Hippocampal formation (tissue), 2 donors: ENCODE measurements at places on chromosomes 1 and 21.

- no peak for DNase-seq
Observed at GRCh38 chr1:18948913-18949685, 7.4 kb downstream of the IFFO2 start.

DNA sequence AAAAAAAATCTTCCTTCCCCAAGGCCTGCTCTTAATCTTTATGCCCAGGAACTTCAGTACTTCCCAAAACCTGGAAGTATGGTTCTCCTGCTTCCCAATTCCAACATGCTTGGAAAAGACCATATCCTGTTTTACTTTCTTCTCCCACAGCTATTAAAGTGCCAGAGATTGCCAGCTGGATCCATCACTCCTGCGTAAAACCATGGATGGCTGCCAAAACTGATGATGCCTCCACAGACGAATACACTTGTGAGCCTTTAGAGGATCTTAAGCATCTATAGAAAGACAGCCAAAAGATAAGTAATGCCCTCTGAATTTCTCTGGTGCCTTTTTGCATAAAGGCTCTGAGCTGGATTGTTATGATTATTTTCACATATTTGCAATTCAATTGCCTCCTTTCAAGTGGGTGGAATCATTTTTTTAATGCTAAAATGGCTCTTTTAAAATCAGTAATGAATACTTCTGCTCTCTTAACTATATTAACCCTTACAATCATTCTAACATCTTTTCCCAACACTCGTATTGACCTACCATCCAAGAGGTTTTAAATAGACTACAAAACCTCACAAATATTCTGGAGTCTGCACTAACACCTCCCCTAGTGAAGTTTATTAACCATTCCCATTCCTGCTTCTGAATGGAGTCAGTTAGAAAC lies 1807.8 kb downstream of the BRINP3 start:
- DNase-seq = no peak

DNA sequence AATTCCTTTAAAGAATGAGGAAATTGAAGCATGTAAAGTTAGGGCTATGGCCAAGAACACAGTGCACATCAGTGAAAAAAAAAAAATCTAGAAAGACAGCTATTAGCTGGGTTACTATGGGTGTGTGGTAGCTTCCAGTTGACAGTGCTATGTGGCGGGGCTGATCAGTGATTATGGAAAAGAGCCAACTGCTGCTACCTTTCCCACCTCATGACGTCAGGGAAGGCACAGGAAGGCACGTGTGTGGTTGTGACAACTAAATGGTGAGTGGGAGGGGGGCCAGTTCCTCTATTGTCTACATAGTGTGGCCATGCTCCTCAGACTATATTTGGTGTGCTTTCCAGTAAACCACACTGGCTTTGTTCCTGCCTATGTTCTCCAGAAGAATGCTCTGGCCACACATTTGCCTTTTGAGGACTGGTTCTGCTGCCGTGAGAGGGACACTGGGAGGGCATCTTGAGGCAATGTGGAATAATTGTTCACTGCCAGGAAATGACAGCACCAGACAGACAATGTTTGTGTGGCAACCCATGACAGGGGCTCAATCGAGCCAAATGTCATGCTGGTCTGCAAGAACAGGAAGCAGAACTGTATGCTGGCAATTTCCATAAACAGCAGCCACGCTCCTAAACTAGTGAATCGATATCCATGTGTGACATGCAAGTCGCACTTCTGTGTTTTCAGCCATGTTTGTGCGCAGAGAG lies 3.0 kb upstream of the SDE2 start:
- peak; percentile 23 for DNase-seq

DNA sequence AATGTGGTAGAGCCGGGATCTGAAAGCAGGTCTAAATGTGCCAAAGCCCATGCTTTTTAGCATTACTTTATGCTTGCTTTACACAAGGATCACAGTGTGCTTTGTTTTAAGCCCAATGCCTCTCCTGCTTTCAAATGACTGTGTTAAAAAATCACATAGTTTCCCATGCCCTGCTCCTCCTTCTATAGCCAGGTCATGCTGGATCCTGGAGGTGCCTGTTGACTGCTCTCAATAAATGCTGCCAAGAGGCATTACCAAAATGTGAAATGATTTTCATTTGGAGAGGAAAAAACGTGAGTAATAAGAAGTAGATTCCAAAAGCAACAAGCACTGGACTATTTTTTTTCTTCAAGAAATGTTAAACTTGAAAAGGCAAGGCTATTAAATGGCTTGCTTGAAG lies 420.7 kb upstream of the USP24 start:
- no peak for DNase-seq

- no peak for DNase-seq
Observed at GRCh38 chr1:246081138-246081702, 425.9 kb downstream of the SMYD3 start.

- DNase-seq = no peak
Observed at GRCh38 chr1:147238053-147238902, 4.2 kb upstream of the CHD1L start.

GRCh38 chr1:207959141-207959825 lies 48.4 kb upstream of the CD34 start:
- peak; percentile 7 for DNase-seq

- DNase-seq = no peak
Observed at GRCh38 chr1:50950396-50950795, 9.7 kb downstream of the FAF1 start.

DNA sequence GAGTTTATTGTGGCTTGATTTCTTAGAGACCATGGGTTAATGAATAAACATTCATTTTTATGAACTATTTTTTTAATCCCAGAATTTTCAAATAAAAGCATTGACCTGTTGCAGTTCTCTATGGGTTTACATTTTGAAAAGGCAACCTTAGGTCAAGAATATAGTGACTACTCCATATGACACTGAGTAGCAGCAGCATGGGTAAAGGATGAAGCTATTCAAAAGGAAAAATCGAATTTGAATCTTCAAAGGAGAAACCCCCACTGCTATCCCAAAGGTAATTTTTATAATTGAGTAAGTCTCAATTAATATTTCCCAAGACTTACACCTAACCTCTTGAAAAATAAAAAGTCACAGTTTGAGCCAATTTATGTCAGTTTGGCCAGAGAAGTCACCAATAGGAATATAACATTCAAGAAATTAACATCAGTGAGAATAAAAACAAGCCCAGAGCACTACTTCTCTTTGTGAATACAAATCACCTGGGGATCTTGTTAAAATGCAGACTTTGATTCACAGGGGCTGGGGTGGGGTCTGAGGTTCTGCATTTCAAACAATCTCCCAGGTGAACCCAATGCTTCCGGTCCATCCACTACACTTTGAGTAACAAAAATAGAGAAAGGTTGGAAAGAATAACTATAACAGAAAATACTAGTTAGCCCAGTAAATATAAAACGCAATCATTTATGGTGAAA lies 39.8 kb downstream of the USP1 start:
- DNase-seq = no peak

DNA sequence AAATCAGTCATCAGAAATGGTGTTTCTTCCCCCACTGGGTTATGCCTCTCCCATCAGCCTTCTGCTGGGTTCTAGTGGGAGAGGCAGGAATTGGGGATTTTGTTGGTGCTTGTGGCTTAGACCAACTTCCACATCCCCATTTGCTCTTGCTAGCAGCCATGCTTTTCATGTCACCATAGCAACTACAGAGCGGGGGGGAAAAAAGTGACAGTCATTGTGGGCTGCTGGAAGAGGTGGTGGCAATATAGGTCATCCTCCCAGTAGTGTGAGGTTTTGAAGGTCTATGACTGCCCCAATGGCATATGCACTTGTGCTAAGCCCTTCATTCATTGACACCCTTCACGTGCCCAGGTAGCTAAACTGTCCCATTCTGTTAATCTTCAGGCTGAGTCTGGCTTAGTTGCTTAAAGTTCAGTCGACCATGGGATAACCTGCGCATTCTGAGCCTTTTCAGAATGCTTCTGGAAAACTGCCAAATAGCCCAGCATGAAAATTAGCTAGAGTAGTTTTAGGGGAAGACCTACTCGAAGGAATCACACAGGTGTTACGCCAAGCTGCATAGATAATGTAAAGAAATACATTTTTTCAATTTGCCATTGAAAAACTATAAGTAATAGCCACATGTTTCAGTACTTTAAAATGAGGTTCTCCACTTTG lies 53.7 kb upstream of the ZNF326 start:
- DNase-seq = no peak

GRCh38 chr1:47441450-47442106 lies 3.7 kb downstream of the FOXD2 start:
- no peak for DNase-seq

DNA sequence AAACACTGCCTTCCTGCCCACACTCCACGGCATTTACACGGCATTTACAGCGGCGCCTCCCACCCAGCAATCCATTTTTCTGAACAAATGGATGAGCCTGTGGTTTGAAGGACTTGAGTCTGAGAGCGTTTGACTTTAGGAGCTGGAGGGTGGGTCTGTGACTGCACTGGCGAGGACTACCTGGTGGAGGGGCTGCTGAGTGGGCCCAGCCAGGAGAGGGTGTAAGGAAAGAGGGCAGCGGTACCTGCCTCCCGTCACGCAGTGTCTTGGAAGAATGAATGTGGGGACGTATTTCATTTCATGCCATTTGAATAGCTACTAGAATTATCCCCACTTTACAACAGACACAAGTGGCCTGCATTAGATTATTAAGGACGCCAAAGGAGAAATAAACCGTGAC lies 62.9 kb downstream of the B3GALT5 start:
- DNase-seq = no peak

- DNase-seq = no peak
Observed at GRCh38 chr1:16138772-16139221, 17.1 kb downstream of the EPHA2 start.

DNA sequence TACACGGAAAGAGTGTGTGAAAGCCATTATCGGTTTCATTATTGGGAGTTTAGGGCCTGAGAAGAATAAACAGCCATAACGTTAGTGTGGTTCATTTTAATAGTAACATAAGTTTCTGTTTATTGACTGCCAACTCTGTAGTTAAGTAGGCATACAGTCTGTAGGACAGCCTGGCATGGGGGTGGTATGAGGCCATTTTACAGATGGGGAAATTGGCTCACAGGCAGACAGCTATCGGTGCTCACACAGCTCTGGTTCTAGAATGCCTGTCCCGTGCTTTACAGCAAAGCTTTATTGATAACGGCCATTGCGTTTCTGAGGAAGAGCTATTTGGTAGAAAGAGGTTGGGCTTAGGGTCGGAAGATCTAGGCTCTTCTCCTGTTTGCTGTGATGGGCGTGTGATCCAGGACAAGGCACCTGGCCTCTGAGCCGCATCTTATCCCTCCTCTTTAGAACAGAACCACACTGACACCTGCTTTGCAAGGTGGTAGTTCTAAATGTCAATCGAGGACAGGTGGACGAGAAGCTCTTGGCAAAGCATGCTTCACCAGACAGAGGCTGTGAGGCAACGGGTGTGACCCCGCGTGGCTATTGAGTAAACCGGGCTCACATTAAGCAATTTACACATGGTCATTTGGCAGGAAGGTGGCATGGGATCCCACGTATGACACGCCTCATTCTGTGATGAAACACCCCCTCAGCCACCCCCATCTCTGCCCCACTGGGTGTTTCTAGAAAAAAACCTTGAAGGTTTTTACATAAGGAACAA lies 14.9 kb downstream of the ETS2 start:
- no peak for DNase-seq

DNA sequence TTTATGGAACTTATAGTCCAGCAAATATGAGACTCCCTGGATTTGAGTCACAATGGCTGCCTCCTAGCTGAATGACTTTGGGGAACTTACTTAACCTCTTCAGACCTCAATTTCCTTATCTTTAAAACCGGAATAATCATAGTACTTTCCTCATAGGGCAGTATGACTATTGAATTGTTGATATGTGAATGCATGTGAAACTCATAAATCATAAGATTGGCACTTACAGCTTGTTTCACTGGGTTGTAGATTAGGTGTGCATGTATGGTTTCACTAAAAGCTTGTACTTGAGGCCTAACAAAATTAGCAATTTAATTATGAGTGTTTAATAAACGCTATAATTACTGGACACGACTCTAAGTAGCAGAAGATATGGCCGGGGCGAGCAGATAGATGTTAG lies 72.5 kb downstream of the ST6GALNAC5 start:
- DNase-seq = no peak

GRCh38 chr21:36472377-36472776 lies 7.5 kb downstream of the CLDN14 start:
- no peak for DNase-seq

- DNase-seq = no peak
Observed at GRCh38 chr1:224482619-224483018, 48.0 kb upstream of the WDR26 start.

- no peak for DNase-seq
Observed at GRCh38 chr1:26582836-26583460, 53.4 kb downstream of the RPS6KA1 start.

GRCh38 chr1:6958407-6959030 lies 173.3 kb downstream of the CAMTA1 start:
- no peak for DNase-seq

DNA sequence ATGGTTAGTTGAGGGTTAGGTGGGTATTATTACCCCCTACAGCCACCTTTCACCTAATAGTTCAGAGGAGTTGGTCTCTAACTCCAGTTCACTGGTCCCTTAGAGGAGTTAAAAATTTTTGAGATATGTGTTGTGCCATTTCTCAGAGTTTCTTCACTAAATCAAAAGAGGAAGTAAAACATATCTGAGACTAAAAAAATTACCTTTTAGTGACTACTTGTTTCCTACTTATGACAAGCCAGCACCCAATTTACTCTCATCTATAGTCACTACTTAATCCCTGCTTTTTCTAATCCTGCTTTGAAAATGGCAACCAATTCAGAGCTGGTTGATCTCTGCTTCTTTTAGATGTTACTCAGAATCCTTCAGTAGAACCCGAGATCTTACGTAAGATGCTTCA lies 1316.8 kb upstream of the B3GALT2 start:
- no peak for DNase-seq

- no peak for DNase-seq
Observed at GRCh38 chr1:246587606-246588005, 21.4 kb downstream of the CNST start.

DNA sequence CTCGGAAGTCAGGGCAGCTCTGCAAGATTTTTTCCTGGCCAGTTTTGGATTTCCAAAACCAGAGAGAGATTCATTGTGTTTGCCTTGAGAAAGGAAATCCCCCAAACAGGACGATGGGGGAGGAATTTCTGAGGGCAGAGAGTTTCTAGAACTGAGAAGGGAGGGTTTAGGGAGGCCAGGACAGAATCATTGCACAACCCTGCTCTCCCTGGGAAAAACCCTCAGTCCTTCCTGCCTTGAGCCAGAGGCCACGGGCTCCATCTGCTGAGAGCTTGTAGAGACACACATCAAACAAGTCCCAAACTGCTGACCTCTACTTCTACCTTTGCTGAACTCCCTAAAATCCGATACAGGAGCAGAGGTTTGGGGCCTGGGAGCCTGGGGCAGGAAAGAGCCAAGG lies 99.7 kb downstream of the NMNAT2 start:
- no peak for DNase-seq

GRCh38 chr1:229347528-229347927 lies 4.7 kb upstream of the CCSAP start:
- DNase-seq = no peak

DNA sequence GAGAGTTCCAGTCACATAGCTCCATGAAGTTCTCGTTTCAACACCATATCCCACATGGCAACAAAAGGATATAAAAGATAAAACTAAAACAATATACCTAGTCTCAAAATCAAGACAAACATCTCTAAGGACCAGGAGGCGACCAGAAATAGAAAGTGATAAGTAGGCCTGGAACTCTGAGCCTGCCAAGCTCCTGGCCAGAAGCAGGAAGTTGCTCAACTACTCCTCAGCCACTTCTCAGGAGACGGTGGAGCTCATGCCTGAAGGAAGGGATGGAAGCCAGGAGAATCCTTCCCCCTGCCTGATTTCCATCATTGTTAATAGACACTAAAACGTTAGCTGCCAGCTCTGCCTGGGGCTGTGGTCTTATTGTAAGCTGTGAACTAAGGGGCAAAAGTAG lies 94.7 kb downstream of the DISP1 start:
- no peak for DNase-seq
